ENCODE measurements at places on chromosomes 7 and 10.
A peak's percentile ranks its signal among the peaks of the same experiment; 100 is the strongest.

DNA sequence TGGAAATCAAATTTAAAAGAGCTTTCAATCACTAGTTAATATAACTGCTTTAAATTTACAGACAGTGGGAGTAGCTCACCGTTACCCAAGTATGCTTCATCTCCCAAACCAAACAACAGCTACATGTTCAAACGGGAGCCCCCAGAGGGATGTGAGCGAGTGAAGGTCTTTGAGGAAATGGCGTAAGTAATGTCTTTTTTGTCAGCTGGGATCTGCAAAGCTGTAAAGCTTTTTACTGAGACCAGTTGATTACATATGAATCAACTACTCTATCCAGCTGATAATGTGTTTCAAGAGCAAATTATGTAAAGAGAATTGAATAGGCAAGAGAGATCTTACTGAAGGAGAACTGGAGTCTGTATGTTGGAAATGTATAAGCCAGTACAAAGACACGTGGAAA is 116.2 kb downstream of the GLCCI1 start:
- no peaks in the 10 kb centered on the region for H3K27me3 ChIP-seq
- peaks cover 33% of the 10 kb centered on the region for H3K36me3 ChIP-seq
- no peak overlapping the region for H3K4me3 ChIP-seq
- no peak for DNase-seq
- H3K4me1 ChIP-seq = no peaks in the 10 kb centered on the region

- no peak for DNase-seq
- H3K4me1 ChIP-seq = peaks cover 14% of the 10 kb centered on the region
- H3K27me3 ChIP-seq = no peaks in the 10 kb centered on the region
These were observed 35.9 kb upstream of the ANK3 start for GRCh38 chr10:60425392-60426110.

GRCh38 chr7:81331061-81332018 is 412.5 kb upstream of the SEMA3C start:
- no peaks in the 10 kb centered on the region for H3K27me3 ChIP-seq
- H3K27ac ChIP-seq = no peak overlapping the region
- no peak for DNase-seq
- H3K4me3 ChIP-seq = no peak overlapping the region
- H3K36me3 ChIP-seq = no peaks in the 10 kb centered on the region
- H3K4me1 ChIP-seq = peaks cover 4% of the 10 kb centered on the region

GRCh38 chr10:103555712-103556111 is 62.2 kb downstream of the NEURL1 start:
- H3K4me3 ChIP-seq = peak overlapping the region; percentile 23
- H3K36me3 ChIP-seq = no peaks in the 10 kb centered on the region
- no peaks in the 10 kb centered on the region for H3K4me1 ChIP-seq
- no peak overlapping the region for H3K27ac ChIP-seq
- no peak for DNase-seq
- peaks cover 35% of the 10 kb centered on the region for H3K27me3 ChIP-seq

Data from endodermal cell (in vitro differentiated cells).